ENCODE measurements at places on chromosomes 2 and 18. TPM values are rescaled to one million over a fixed set of nuclear protein-coding genes. Genes with fewer than 3 reads are reported as not detected.

DNA sequence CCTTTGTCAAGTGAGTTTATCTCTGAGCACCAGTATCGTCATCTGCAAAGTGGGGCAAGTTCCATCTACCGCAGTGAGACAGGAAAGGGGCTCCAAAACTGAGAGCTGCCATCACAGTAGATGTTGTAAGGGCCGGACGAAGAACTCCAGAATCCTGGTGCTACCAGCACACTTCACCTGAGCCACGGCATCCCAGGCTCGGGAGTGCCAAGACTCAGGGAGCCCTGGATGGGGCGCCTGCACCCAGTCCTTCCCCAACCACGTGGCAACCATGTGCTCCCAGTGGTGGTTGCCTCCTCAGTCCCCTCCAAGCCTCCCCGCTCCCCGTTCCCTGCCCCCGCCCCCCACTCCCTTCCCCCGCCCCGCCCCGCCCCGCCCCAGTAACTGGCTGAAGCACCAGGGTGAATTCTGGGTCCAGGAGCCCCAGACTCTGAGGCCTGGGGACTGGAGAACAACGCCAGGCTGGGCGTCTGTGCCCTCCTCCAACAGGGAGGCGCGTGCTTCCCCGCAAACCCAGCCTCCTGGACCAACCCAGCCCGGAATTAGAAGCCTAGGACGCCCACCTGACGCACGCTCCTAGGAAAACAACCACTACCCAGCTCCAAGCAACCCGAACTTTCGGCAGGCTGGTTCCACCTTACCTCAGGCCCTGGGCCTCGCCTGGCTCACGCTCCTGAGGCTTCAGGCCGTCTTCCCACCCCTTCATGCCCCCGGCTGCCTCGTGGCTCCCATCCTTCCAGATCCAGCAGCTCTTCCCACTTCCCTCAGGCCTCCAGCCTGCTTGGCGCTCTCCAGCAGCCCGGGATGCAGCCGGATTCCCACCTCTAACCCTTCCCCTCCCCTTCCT is 67.6 kb downstream of the LAMA3 start:
- H3K36me3 ChIP-seq: no peaks in the 10 kb centered on the region
- no peak overlapping the region for H3K27ac ChIP-seq
- H3K4me1 ChIP-seq: no peaks in the 10 kb centered on the region
- no peak for DNase-seq
- no peaks in the 10 kb centered on the region for H3K27me3 ChIP-seq

- H3K27ac ChIP-seq: no peak overlapping the region
- no peaks in the 10 kb centered on the region for H3K4me1 ChIP-seq
- DNase-seq: no peak
- no peak overlapping the region for H3K4me3 ChIP-seq
- H3K27me3 ChIP-seq: no peaks in the 10 kb centered on the region
These were observed 246.2 kb upstream of the ID2 start for GRCh38 chr2:8435608-8436007.

PDCL3 gene
- total RNA-seq: 19.1 TPM

DNA sequence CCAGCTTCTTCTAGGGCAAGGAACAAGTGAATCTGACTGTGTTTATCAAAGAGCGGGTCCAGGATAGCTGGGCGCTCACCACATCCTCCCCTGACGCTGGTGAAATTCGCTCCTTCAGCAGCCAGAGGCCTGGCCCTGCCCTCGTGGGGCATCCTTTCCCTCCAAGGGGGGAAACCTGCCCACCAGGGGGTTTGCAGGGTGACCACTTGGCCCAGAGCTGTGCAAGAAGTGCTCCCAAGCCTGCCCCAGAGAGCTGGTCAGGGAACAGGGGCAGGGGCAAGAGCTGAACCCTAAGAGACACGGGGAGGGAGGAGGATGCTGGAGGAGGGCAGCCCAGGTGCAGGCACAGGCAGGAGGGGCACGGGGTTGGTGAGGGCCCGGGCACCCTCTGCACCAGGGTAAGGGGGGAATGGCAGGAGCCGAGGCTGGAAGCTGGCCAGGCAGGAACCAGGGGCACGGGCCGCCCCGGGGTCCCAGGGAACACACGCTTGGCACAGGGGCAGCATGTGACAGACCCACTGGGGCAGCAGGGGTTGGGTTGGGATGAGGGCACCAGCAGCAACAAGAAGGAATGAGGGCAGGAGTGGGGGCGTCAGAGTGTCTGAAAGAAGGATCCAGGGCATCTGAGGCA is 2.8 kb upstream of the GPR55 start:
- no peaks in the 10 kb centered on the region for H3K27me3 ChIP-seq
- no peak for DNase-seq
- no peak overlapping the region for H3K27ac ChIP-seq
- no peaks in the 10 kb centered on the region for H3K4me1 ChIP-seq

- no peaks in the 10 kb centered on the region for H3K27me3 ChIP-seq
- H3K27ac ChIP-seq: no peak overlapping the region
- no peak for DNase-seq
- H3K4me3 ChIP-seq: no peak overlapping the region
- peaks cover 2% of the 10 kb centered on the region for H3K4me1 ChIP-seq
These were observed 4.1 kb downstream of the RHBDD1 start for GRCh38 chr2:226839951-226840350.

GRCh38 chr2:65061146-65061909 is 5.1 kb downstream of the CEP68 start:
- H3K27ac ChIP-seq: no peak overlapping the region
- no peak for DNase-seq
- H3K4me3 ChIP-seq: no peak overlapping the region
